ENCODE measurements at places on chromosomes 11 and 22.

GRCh38 chr11:78810559-78811009 lies 235.9 kb upstream of the NARS2 start:
- no peak for DNase-seq

DNA sequence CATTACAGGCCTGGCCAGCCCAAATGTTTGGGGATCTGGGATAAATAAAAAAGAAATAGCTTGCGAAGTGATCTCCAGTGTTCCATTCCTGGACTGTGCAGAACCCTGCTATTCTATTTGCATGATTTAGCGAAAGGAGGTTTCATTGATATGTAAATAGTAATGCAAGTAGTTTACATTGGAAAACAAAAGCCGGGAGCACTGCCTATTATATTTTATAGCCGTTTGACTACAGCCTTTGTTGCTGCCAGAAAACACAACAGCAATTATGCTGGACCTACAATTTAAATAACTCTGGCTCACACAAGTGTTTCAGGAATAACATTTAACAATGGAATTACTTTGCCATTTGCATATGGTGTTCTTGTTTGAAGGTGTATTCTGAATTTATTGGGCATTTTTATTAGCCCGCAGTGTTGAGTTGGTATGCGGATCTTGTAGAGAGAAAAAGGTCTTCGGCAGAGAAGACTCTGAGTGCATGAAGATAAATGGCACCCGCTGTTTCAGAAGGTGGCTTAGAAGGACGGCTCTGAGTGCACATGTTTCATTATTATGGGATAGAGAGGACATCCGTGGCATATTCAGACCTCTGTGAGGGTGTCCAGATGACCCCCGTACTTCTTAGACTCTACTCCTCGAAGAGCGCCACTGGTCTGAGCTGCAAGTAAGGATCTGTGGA lies 315.0 kb downstream of the BRD1 start:
- no peak for DNase-seq

DNA sequence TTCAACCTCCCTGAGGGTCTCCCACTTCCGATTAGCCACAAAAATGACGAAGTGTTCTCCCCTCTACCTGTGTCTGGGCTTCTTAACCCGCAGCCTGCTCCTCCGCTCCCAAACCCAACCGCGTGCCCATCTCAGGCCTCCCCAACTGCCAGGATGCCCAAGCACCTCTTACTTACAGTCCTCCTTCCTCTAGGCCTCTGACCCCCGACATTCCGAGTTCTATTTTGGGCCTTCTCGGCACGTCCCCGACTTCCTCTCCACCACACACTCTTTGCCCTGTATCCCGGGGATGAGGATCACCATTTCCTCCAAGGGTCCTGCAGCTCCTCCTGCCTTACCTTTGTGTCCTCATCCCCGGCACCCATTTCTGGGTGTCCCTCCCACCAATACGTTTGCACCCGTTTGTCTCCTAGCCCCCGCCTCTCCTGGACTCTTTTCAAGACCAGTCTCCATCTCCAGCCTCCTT lies 388 bp upstream of the MUS81 start:
- DNase-seq, result no peak

GRCh38 chr11:107702723-107703122 lies 9.1 kb downstream of the SLN start:
- DNase-seq, result no peak

GRCh38 chr11:63939397-63939891 lies 642 bp downstream of the NAA40 start:
- no peak for DNase-seq

Data from CD4-positive, alpha-beta T cell treated with Interleukin-4 for 1 hour (primary cell).